ENCODE measurements at places on chromosomes 6 and 20.

DNA sequence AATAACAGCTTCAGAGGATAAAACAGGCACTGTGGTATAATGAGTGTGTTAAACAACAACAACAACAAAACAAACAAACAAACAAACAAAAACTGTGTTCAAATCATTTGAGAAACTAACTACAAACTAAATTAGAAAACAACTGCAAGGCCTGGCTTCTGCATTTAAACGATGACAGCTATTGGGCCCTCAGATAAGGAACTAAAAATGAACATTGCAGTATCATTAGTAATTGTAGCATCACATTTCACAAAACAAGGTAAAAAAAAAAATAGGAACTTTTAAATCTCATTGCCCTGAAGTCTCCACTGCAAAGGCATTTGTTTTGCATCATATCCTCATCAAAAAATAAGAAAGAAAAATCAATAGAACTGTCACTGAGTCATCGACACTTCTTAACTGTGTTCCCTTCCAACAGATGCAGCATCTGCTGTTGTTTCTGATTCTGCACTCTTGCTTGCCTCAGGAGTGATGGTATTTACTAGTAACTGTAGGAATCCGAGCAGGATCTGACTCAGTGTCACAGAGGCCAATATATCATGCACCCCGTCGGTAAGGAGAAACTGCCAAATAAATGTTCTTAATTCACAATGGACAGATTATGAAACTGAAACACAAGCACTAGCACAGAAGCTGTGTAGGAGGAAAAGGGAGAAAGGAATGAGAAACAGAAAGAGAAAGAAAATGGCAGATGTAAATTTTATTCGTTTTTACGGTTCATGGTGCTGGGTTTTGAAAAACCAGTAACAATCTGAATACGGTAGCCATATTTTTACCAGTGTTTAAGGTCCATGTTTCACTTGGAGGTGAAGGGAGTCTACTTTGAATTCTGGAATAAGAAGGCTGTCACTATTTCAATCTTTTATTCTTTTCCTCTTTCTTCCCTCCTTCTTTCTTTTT lies 365.7 kb upstream of the EPHA7 start:
- DNase-seq, result no peak

- no peak for DNase-seq
Measured at GRCh38 chr6:148365041-148365440, 22.4 kb downstream of the SASH1 start.

DNA sequence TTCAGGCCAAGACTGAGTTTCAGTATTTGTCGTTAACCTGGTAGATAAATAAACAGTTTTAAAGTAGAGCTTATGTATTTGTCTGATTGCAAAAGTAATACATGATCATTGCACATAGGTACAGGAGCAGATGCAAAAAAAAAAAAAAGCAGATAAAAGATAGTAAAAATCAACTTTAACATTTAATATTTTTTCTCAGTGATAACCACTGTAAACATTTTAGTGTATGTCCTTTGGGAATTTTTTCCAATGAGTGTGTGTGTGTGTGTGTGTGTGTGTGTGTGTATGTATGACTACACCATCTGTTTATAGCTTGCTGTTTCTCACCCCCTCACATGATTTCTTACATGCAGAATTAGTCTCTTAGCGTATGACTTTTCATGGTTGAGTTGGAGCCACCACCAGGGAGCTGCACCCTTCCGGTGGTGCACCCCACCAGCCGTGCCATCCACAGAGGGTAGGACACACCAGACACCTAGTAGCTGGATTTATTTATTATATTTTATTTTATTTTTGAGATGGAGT lies 26.3 kb downstream of the WRNIP1 start:
- no peak for DNase-seq

DNA sequence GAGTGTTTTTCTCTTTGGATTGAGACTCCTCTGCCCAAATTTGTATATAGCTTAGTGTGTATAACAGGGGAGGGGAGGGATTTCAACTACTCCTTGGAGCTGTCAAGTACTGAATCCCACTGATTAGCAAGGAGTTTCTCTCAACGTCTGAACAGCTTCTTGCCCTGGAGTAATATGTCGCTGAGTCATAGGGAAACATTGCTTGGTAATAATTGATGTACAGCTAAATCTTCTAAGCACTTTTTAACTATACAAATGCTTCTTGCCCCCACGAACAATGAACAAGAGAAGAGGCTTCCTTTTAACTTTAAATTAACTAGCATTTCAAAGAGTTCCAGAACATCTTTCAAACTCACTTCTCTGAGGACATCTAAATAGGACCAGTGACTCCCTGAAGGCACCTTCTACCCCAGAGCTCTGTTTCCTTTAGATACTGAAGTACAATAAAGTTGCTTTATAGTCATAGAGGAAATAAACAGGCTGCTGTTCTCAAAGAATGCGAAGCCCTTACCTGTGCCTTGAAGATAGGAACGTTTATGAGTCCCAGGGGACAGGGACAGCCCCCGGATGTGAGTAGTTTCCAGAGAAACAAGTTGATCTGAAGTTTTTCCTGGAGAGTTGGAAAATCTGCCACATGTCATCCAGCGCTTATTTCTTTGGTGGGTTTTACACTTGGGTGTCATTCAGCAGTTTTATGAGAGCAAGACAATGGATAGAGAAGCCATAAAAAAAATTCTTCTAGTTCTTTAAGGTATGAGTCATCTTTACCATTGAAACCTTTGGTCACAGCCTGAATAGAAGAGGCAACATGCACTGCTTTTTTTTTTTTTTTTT lies 462.5 kb upstream of the BTBD3 start:
- no peak for DNase-seq

- no peak for DNase-seq
Measured at GRCh38 chr6:159984268-159984786, 15.4 kb downstream of the IGF2R start.

- peak; percentile 19 for DNase-seq
Measured at GRCh38 chr6:53979468-53980067, 131.7 kb upstream of the MLIP start.

GRCh38 chr20:10861619-10862018 lies 187.8 kb upstream of the JAG1 start:
- DNase-seq, result no peak

Data from CD4-positive, alpha-beta T cell treated with Interleukin-12 subunit alpha and Interleukin-12 subunit beta, for 1 hour (primary cell).